ENCODE measurements at places on chromosomes 4 and X. TPM values are rescaled to one million over a fixed set of nuclear protein-coding genes. Genes with fewer than 3 reads are reported as not detected.
A peak's percentile ranks its signal among the peaks of the same experiment; 100 is the strongest.

GRCh38 chrX:20124964-20125363 lies 8.3 kb upstream of the MAP7D2 start:
- DNase-seq: no peak
- no peak overlapping the region for H3K4me3 ChIP-seq
- no peaks in the 10 kb centered on the region for H3K27me3 ChIP-seq
- H3K4me1 ChIP-seq: no peaks in the 10 kb centered on the region
- peaks cover 36% of the 10 kb centered on the region for H3K36me3 ChIP-seq

DNA sequence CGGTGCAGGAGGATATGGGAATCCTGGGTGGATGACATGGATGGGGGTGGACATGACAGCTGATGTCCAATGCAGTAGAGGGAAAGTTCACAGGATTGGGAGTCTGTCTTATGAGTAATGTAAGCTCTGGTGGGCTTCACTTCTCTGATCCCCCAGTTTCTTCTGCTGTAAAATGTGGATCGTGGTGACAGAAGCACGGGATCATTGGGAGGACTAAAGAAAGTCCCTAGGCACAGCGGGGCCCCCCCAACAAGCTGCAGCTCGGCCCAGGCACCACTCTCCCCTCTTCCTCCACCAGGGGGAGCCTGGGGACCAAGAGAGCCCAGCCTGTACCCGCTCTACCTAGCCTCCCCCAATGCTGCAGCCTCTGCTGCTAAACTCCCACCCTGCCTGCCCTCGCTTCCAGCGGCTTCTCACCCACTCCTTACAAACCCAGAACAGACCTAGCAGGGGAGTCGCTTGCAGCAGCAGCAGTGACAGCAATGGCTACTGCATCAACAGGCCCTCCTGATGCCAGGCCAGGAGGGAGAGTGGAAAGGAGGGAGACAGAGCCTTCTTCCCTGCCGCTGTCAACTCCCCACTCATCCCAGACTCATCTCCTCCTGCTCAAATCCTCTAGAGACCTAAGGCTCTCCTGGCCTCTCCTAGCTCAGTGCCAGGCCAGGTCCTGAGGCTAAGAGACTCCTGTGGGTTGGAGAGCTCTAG lies 36.1 kb upstream of the IQSEC2 start:
- peak; percentile 82 for DNase-seq
- H3K4me3 ChIP-seq: no peak overlapping the region
- peaks cover 45% of the 10 kb centered on the region for H3K27me3 ChIP-seq
- H3K4me1 ChIP-seq: peaks cover 15% of the 10 kb centered on the region
- no peaks in the 10 kb centered on the region for H3K36me3 ChIP-seq
- no peak overlapping the region for H3K27ac ChIP-seq

DNA sequence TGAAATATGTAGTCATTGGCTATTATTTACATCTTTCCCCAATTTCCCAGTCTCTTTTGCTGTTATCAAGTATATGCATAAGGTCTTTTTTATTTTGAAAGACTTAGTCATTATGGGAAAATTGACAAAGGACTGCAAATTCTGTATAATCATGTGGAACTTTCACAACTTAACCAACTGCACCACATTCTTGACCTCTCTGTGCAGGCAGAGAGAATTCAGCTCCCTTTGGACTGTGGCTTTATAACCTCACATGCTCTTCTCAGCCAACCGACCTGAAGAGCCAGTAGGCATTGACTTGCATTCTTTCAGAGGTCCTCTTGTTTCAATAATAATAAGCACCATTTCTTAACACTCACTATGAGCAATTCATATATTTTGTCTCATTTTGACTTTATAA lies 66.9 kb downstream of the ANXA3 start:
- H3K4me1 ChIP-seq: peaks cover 4% of the 10 kb centered on the region
- DNase-seq: no peak
- no peaks in the 10 kb centered on the region for H3K36me3 ChIP-seq
- no peaks in the 10 kb centered on the region for H3K27me3 ChIP-seq

DNA sequence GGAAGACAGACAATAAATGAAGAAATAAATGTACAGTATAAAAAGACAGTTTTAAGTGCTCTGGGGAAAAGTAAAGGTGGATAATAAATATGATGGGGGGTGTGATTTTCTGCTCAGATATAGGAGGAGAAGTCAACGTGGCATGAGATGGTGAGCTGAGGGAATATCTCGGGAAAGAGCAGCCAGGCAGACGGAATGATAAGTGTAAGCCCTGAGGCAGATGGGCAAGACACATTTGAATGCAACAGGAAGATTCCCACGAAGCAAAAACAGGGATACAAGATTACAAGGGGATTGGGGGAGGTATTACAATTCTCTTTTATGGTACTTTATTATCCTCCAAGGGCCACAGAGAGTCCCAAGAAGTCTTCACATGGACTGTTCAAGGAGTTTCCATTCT lies 11.1 kb downstream of the ANXA3 start:
- no peaks in the 10 kb centered on the region for H3K27me3 ChIP-seq
- DNase-seq: no peak
- H3K27ac ChIP-seq: no peak overlapping the region

- H3K36me3 ChIP-seq: no peaks in the 10 kb centered on the region
- peaks cover 4% of the 10 kb centered on the region for H3K4me1 ChIP-seq
- no peak overlapping the region for H3K4me3 ChIP-seq
- H3K27me3 ChIP-seq: no peaks in the 10 kb centered on the region
Observed at GRCh38 chrX:109739625-109740432, 6.8 kb upstream of the ACSL4 start.

- H3K27me3 ChIP-seq: peaks cover 5% of the 10 kb centered on the region
- H3K27ac ChIP-seq: no peak overlapping the region
- no peak for DNase-seq
- H3K4me1 ChIP-seq: peaks cover 9% of the 10 kb centered on the region
Observed at GRCh38 chrX:19388741-19389140, 45.0 kb downstream of the PDHA1 start.

- H3K4me3 ChIP-seq: no peak overlapping the region
- H3K27ac ChIP-seq: no peak overlapping the region
- H3K36me3 ChIP-seq: no peaks in the 10 kb centered on the region
- peaks cover 13% of the 10 kb centered on the region for H3K4me1 ChIP-seq
Observed at GRCh38 chr4:141027421-141027820, 105.8 kb downstream of the RNF150 start.

DNA sequence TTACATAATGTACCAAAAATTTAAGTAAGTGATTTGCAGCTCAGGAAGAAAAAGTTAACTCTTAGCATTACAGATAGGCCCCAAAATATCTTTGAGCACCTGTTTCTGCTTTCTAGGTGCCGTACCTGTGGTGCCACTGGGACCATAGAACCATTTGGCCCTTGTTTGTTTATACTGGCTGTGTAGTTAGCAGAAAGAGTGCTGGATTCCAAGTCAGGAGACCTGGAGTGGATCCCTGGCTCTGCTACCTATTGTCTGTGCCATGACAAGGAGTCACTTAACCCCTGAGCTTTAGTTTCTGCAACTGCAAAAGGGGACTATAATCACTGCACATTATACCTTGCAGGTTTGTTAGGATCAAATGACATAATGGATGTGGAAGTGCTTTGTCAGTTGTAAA lies 137.8 kb upstream of the GPR101 start:
- no peak overlapping the region for H3K27ac ChIP-seq
- H3K4me1 ChIP-seq: no peaks in the 10 kb centered on the region
- no peak for DNase-seq
- H3K4me3 ChIP-seq: no peak overlapping the region

DNA sequence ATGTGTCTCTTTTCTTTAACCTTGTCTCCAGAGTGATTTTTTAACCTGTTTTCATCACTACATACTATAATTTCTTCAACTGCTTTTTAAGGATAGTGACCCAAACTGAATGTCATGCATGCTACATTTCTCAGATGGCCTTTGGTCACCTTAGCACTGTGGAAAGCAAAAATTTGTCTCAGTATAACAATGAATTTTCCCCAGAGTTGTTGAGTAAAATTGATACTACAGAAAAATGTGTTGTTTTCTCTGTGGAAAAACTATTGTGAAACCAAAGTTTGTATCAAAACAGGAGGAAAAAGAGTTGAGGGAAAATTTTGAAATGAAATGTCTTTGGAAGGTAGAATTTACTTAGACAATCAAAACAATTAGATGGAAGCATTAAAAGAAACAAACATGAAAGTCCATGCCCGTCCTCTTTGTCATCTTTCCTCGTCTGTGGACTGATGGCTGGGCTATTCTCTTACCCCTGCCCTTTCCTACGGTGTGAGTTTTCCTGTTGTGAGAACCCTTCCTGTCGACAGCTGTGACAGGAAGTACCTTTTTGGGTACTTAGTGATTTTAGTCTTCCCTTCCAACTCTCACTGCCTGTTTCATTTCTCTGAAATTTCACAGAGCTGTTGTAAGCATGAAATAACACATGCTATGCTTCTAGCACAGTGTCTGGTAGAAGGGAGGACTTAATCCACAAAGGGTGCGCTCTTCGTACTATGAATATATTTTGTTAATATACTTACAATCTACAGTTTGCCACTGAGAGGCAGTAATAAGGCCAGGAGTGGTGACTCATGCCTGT lies 50.8 kb downstream of the LRP2BP start:
- no peaks in the 10 kb centered on the region for H3K4me1 ChIP-seq
- H3K27me3 ChIP-seq: no peaks in the 10 kb centered on the region
- H3K4me3 ChIP-seq: no peak overlapping the region
- no peak for DNase-seq

- no peaks in the 10 kb centered on the region for H3K4me1 ChIP-seq
- no peaks in the 10 kb centered on the region for H3K36me3 ChIP-seq
- H3K4me3 ChIP-seq: no peak overlapping the region
- H3K27me3 ChIP-seq: no peaks in the 10 kb centered on the region
- no peak overlapping the region for H3K27ac ChIP-seq
Observed at GRCh38 chr4:82606622-82607021, 44.8 kb upstream of the TMEM150C start.

- no peak overlapping the region for H3K27ac ChIP-seq
- DNase-seq: no peak
- peaks cover 12% of the 10 kb centered on the region for H3K4me1 ChIP-seq
- H3K36me3 ChIP-seq: no peaks in the 10 kb centered on the region
Observed at GRCh38 chr4:147793569-147794313, 61.9 kb downstream of the ARHGAP10 start.

DNA sequence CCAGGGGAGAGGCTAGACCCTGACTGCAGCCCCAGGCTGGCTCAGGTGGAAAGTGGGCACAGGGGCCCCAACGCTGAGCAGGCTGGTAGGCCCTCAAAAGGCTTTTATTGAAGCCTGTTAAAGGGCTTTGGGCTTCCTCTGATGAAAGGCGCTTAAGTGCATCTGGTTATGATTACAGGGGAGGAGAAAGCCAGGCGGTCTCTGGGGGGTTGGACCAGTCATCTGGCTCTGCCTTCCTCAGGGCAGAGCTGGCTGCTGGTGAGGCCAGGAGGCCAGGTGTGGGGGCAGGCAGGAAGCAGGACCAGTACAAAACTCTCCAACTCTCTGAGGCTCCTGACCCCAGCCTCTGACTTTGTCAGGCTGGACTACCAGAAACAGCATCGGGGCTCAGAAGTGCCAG lies 68.8 kb upstream of the BCOR start:
- no peaks in the 10 kb centered on the region for H3K36me3 ChIP-seq
- peaks cover 42% of the 10 kb centered on the region for H3K4me1 ChIP-seq

- H3K4me1 ChIP-seq: no peaks in the 10 kb centered on the region
- H3K36me3 ChIP-seq: no peaks in the 10 kb centered on the region
- no peak overlapping the region for H3K4me3 ChIP-seq
- no peaks in the 10 kb centered on the region for H3K27me3 ChIP-seq
Observed at GRCh38 chr4:20623939-20624338, 76.3 kb upstream of the PACRGL start.

DNA sequence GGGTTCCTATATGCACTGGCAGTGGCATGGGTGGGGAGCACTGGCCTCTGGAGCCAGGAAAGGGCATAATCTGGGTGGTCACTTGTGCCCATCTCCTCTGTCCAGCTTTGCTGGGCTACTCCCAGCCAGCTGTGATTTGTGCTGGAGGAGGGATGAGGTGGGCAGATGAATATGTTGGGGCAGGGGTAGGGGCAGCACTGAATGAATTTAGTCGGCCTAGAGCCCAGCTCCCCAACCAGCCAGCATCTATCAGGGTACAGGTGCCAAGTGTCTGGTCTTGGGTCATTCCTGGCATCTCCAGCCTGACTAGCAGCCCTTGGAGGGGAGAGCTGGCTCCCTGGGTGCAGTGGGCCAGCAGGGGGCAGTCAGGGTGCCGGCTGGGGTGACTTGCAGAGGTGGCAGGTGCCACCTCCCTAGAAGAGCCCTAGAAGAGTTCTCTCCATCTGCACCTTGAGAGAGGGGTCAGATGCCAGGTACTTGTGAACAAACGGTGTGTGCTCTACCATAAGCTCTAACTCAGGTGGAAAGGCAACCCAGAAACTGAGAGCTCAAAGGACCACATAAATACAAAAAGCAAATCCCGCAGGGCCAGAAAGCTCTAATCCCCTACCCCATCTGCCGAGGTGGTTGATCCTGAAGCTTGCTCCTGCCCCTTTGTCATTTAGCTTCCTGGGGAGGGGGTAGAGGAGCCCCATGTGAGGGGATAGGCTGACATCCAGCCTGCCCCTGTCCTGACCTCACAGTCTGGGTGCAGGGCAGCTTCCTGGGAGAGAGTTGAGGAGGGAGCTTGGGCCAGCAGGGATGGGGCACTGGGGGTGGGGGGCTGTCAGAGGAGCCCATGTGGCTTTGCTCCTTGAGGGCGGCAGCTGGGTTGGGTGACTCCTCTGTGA lies 2.2 kb downstream of the SORCS2 start:
- H3K27me3 ChIP-seq: peaks cover 69% of the 10 kb centered on the region
- no peaks in the 10 kb centered on the region for H3K36me3 ChIP-seq
- H3K4me1 ChIP-seq: peaks cover 12% of the 10 kb centered on the region

GRCh38 chrX:17459661-17460060 lies 84.7 kb downstream of the NHS start:
- no peak overlapping the region for H3K27ac ChIP-seq
- DNase-seq: no peak
- no peaks in the 10 kb centered on the region for H3K4me1 ChIP-seq

DNA sequence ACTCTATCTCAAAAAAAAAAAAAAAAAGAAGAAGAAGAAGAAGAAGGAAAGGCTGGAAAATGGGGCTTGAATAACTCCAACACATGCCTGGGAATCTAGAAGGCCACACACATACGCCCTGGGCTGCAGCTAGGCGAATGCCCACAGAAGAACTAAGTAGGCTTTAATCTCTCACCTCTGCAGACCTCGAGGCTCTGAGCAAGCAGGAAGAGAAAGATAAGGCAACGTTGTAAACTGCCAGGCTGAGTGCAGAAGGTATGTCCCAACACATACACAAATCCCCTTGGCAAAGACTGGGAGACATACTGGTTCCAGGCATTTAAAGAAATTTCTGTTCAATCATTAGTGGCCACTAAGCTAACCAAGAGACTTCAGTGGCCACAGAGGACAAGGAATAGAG lies 18.4 kb downstream of the SLC38A5 start:
- H3K27ac ChIP-seq: no peak overlapping the region
- no peak overlapping the region for H3K4me3 ChIP-seq
- H3K36me3 ChIP-seq: no peaks in the 10 kb centered on the region
- no peaks in the 10 kb centered on the region for H3K27me3 ChIP-seq

- no peaks in the 10 kb centered on the region for H3K36me3 ChIP-seq
- H3K27me3 ChIP-seq: no peaks in the 10 kb centered on the region
- no peak overlapping the region for H3K27ac ChIP-seq
- no peak overlapping the region for H3K4me3 ChIP-seq
- no peak for DNase-seq
- no peaks in the 10 kb centered on the region for H3K4me1 ChIP-seq
Observed at GRCh38 chr4:165678236-165678935, 194.7 kb upstream of the TLL1 start.

GRCh38 chr4:22072240-22072639 lies 123.7 kb upstream of the KCNIP4 start:
- no peaks in the 10 kb centered on the region for H3K4me1 ChIP-seq
- no peaks in the 10 kb centered on the region for H3K36me3 ChIP-seq
- H3K27ac ChIP-seq: no peak overlapping the region

Gene NUDT10
- 7.2 TPM for total RNA-seq

Gene ETDB
- total RNA-seq: not detected

Gene SLC7A11
- 40.6 TPM for total RNA-seq

Gene FAM184B
- total RNA-seq: 0.15 TPM

Gene USP26
- not detected for total RNA-seq

All from A673 (cell line).